GM23248 (cell line): ENCODE measurements at places on chromosomes 6 and 20. TPM values are rescaled to one million over a fixed set of nuclear protein-coding genes. Genes with fewer than 3 reads are reported as not detected.

The EPPIN gene
- not detected in 2 replicates for total RNA-seq

DNA sequence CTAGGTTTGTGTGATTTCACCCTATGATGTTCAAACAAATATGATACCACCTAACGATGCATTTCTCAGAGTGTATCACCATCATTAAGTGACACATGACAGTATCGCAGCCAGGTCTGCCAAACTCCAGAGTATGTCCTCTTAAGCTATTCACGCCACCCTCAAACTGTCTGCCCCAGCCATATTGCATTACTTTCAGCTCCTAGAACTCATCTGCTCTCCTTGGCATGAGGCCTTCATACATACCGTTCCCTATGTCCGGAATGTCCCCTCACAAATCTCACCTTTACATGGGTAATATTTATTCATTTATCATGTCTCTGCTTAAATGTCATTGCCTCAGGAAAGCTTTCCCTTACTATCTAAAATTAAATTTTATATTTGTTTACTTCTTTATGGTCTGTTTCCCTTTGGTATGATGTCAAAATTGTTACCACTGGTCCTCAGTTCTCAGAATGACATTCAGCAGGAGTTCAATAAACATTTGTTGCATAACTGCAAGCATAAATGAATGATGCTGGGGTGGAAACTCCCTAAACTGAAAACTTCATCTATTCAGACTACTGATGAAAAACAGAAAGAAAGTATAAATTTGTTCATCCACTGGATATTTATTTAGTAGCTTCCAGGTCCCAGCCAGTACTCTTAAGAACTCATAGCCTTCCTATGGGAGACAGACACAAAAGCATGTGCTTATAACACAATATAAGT lies 3.2 kb downstream of the SESN1 start:
- peak; percentile 4 for DNase-seq

DNA sequence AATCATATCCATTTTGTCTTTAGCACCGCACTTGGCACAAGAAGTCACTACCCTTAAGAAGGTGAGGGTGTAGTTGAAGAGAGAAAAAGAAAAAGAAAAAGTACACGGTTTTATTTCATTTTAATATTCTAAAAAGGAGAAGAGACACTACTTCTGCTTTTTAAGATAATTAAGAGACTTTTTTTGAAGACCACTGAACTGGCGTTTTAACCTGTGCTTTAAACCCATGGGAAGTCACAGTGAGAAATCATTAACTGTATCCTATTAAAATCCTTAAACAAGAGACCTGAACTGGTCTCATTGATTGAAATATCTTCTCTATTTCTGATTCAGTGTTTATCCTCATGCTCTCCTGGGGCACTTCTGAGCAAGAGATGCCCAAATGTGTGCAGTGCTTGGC lies 243.5 kb downstream of the TMEM242 start:
- no peak for DNase-seq

GRCh38 chr6:167799033-167799821 lies 27.5 kb upstream of the AFDN start:
- DNase-seq, result peak; percentile 22

DNA sequence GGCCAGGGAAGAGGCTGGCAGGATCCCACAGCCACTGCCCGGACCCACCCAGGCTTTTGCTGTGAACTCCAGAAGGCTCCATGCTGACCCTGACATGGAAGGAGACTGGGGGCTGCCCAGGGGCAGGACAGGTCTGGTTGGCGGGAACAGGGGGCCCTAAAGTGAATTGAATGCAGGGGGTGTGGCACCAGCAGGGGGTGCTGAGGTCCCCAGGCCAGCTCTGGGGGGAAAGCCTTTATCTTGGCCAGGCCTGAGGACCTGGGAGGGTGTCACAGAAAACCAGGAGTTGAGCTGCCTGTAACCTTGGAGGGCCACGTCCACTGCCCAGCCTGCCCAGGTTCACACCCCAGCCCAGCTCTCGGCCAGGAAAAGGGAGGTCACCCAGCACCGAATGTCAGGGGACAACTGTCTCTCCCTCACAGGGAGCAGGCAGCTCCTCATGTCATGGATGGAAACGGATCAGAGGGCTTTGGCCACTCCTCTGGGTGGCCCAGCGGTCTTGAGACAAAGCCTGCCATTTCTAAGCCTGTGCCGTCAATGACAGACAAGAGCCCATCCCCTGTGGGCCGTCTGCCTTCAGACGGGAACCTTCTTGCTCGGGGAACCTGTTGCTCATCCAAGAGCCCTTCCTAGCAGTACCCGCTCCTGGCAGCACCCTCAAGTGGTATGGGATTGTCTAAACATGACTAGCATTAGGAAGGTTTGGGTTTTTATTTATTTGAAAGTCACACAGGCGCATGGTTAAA lies 2.9 kb upstream of the YTHDF1 start:
- no peak for DNase-seq

DNA sequence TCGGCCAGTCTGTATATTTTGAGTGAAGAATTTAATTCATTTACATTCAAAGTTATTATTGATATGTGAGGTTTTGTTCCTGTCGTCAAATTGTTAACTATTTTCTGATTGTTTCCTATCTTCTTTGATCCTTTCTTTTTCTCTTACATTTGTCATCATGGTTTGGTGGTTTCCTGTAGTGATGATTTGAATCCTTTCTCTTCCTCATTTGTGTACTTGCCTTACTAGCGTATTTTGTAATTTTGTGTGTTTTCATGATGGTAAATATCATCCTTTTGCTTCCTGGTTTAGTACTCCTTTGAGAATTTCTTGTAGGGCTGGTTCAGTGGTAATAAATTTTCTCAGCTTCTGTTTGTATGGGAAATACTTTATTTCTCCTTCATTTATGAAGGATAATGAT lies 151.7 kb upstream of the CEP162 start:
- no peak for DNase-seq
